ENCODE measurements at places on chromosomes 2 and 18. TPM values are rescaled to one million over a fixed set of nuclear protein-coding genes. Genes with fewer than 3 reads are reported as not detected.

DNA sequence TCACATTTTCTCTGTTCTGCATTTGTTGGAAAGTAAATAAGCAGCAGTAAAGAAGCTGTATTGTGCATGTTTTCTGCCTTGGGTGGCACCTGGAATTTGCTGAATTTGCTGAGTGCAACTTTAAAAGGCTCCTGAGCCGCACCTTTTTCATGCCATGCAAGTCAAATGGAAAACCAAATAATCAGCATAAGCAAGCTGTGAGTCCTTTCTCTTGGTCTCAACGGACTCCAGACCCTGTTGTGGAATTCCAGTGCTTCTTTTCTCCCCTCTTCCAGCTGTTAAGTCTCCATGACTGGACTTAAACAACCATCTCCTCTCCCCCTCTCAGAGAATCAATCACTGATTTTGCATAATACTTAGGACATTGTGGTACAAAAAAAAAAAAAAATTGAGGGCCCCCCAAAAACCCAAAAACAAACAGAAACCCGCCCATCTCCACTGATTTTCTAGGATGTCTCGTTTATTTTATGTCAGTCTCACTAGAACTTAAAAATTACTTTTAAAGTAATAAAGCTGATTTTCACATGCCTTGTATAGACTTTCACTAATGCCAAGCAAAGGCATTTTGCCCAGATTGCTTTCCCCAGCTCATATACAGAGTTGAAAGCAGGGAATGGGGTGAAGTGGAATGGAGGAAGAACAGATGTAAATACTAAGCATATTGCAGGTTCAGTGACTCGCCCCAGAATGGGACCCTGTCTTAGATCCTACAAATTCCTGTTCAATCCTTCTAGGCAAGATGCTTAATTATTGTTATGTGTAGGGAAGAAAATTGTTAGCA, 5.1 kb upstream of the CETN1 start:
- no peak for DNase-seq
- no peak overlapping the region for H3K27ac ChIP-seq
- no peaks in the 10 kb centered on the region for H3K27me3 ChIP-seq
- no peaks in the 10 kb centered on the region for H3K4me1 ChIP-seq
- H3K36me3 ChIP-seq: no peaks in the 10 kb centered on the region

Gene MERTK
- 0.21 TPM for total RNA-seq

- no peak overlapping the region for H3K27ac ChIP-seq
- no peak for DNase-seq
- no peaks in the 10 kb centered on the region for H3K36me3 ChIP-seq
Observed at GRCh38 chr2:85063981-85064599, 69.1 kb upstream of the TCF7L1 start.

GRCh38 chr2:128984081-128984480, 665.4 kb upstream of the HS6ST1 start:
- H3K4me3 ChIP-seq: no peak overlapping the region
- no peaks in the 10 kb centered on the region for H3K4me1 ChIP-seq
- H3K27ac ChIP-seq: no peak overlapping the region
- no peak for DNase-seq
- H3K27me3 ChIP-seq: no peaks in the 10 kb centered on the region

DNA sequence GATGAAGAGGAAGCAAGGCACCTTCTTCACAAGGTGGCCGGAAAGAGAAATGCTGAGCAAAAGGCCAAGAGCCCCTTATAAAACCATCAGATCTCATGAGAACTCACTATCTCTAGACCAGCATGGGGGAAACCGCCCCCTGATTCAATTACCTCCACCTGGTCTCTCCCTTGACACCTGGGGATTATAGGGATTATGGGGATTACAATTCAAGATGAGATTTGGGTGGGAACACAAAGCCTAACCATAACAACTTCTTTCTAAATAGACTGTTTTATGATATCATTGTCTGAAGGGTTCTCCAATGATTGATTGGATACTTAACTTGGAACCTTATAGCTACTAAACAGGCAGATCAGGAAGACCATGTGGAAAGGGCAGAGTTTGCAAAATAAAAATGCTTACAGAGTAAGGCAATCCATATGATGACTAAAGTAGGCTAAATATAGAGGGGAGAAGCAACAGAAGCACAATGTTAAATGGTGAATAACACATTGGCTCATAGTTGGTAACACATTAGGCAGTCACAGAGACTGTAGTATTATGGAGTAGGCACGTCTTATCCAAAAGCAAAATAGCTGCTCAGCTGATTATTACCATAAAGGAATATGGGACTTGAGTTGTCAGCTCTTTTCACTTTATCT, 179.0 kb downstream of the BARD1 start:
- H3K36me3 ChIP-seq: no peaks in the 10 kb centered on the region
- no peaks in the 10 kb centered on the region for H3K27me3 ChIP-seq
- no peak for DNase-seq
- no peak overlapping the region for H3K4me3 ChIP-seq

- no peak overlapping the region for H3K4me3 ChIP-seq
- peaks cover 40% of the 10 kb centered on the region for H3K27me3 ChIP-seq
- no peak for DNase-seq
- H3K4me1 ChIP-seq: peaks cover 4% of the 10 kb centered on the region
Observed at GRCh38 chr2:20444993-20445910, 1.6 kb upstream of the RHOB start.

GRCh38 chr18:23235336-23235735, 100.1 kb downstream of the CABLES1 start:
- no peak for DNase-seq
- H3K36me3 ChIP-seq: peaks cover 24% of the 10 kb centered on the region
- peak overlapping the region; percentile 48 for H3K27ac ChIP-seq
- H3K4me3 ChIP-seq: no peak overlapping the region
- H3K27me3 ChIP-seq: no peaks in the 10 kb centered on the region

Gene IL36G
- not detected for total RNA-seq
